ENCODE measurements at places on chromosomes 3 and 15.

DNA sequence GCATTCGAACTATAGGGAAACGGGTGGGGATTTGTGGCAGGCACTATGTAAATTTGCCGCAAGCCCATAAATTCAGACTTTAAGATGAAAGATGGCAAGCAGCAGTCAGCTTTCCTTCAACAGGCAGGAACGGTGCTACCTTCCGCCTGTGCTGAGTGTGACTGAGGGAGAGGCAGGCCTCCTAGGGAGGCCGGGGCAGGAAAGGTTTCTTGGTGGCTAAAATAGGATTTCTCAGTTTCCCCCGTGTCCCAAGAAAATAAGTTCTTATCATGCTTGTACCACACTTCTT is 12.5 kb downstream of the FLNB start:
- DNase-seq = no peak

DNA sequence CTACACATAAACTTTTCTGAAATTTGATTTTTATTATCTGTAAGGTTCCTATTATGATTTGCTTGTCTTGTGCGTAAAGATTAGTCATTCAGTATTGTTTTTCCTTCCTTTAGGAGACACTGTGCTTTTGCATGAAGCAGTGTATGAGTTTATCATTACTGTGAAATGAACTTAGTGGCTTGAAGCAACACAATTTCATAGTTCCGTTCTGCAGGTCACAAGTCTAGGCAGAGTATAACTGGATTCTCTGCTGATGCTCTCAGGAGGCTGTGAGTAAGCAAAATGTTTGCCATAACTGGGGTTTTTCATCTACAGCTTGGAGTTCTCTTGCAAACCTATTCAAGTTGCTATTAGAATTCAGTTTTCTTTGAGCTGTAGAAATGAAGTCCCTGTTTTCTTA is 1136.1 kb downstream of the OTOL1 start:
- no peak for DNase-seq

DNA sequence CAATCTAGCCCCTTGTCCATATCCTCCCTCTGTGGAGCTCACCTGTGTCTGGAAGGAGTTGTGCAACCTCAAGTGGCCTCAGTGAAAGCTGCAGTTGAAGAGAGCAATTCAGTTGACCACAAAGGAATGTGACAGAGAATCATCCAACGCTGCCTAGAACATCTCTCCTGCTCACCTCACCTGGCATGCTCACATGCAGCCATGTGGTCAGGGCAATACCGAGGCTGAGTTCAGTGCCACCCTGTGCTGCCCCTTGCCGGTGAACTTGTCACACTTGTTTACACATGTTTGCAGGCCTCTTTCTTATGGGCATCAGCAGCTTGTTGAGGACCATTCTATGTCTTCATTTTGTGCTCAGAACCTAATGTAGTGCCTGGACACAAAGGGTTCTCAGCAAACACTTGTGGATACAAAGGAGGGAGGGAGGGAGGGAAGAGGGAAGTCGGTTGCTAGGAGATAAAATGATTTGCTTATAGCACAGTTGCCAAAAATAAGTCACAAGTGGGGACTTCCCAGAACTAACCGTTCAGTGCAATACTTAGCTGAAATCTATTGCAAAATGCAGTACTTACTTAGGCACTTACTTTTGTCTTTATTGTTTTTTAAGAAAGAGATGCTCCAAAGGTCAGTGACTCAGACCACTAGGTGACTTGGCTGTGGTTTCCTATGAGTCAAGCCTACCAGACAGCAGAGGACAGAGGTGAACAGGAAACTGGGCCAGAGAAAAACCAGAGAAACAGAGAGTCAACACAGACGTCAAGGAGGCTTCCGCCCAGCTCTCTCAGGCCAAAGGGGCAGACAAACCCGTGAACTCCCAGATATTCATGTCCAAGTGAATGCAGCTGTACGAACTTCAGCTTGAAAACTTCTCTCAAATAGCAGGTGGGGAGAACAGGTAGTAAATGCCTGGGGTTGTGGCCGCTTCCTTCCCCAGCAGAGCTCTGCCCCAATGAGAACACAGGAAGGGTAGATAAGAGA is 227.8 kb upstream of the CTNNB1 start:
- DNase-seq = peak; percentile 12

DNA sequence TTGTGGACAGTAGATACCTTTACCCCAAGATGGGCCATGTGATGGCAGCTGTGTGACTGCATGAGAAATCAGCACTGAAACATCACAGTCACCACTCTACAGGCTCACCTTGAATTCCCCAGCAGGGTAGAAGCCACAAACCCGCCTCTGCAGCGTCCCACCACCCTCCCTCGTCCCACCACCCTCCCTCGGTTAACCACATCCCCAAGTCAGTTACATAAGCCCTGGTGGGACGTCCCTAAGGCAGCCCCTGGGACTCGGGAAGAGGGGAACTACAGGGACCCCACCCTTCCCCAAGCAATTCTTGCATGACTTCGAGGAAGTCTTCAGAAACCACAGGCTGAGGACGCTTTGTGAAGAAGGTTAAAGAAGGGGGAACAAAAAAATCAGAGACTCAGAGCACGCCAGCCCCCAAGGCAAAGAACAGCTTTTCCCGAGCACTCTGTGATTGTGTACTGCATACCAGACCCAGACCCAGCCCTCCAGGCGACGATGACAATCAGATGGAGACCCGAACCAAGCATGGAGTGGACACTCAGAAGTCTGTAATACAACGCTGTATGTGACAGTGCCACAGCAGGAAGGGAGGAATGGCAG is 60.5 kb downstream of the SH3BP5 start:
- DNase-seq = peak; percentile 90

DNA sequence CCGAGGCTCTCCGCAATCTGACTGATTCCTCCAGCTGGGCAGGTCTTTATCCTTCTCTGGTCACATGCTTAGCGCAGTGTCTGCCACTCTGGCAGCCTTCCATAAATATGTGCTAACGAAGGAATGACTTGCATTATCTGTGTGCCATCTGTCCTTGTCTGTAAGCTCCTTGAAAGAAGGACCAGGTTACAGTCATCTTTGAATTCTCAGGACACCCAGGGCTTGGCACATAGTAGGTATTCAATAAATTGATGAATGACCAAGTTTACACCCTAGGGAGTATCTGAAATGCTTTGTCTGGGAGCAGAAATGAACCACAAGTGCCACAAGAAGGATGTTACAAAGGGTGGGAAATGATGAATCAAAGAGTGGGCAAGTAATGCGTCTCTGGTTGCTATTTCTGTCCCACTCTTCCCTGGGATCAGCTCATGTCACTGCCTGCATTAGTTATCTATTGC is 16.5 kb upstream of the FAM3D start:
- DNase-seq = no peak

- no peak for DNase-seq
These were observed 245.1 kb downstream of the THRB start for GRCh38 chr3:24249523-24249922.

DNA sequence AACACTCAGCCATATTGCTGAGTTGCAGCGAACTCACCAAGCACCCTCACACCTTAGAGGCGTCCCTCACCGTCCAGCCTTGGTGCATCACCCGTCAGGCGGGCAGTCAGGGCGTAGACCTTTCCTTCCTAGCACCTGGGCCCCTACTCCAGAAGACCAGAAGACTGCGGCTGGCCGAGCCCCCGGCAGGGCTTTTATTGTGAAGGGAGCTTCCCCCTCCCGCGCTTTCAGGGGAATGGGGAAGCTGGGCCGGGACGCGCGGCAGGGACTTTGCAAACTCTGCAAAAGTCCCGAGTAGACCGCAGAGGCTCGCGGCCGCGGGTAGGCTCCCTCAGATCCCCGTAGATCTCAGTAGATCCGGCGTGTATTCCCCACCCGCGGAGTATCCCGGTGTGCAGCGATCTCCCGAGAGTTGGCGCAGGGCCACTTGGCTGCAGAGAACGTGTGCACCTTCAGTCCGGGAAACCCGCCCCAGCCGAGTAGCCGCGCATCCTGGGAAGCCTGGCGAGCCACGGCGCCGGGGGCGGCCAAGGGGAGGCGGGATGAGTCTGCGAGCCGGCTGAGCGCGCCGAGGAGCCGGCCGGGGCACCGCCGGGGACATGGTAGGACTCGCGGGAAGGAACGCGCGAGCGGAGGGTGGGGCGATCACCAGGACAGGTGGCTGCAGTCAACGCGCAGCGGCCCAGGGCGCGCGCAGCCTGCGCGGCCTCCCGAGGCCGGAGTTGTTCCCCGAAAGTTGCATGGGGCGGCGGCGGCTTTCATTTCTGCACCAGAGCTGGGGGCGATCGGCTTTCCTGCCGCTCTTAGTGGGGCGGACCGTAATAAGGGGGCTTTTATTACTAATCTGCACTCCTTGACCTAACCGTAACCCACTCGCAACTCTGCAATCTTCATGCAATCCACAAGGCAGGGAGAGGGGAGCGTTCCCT is at the start of gene GASK1A:
GASK1A (plus strand) TSS at position 268 of the 929 bp plus-strand sequence; CDS start at position 600, 332 bp downstream.
- DNase-seq = no peak

DNA sequence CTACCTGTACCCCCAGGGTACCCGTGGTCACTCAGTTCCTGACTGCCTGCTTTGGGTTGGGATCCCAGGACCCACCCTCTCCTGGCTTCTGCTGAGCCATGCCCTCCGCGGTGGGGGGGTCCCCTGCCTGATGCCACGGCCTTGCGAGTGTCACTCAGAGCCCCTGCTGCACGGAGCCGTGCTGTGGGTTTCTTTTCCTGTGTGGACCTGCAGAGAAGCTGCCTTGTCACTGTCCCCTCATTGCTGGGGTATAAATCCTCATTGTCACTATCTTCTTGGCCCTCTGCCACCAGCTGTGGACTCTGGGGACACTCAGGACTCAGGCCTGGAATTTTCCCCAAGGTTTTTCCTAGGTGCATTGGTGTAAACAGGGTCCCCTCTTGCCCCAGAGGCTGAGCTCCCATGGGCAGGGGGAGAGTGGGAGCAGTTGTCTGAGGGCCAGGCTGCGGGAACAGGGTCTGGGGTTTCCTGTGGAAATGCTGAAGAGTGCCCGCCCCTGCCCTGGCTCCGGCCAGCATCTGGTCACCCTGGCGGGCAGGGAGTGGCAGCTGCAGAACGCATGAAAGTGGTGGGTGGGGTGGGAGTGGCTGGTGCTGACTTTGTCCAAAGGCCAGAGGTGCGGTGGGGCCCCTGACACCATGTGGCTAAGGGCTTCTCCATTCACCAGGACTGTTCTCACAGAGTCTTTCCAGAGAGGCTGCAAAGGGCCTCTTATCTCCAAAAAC is 191.7 kb downstream of the GOLGA6L6 start:
- DNase-seq = no peak

- no peak for DNase-seq
These were observed 2.9 kb downstream of the CBLB start for GRCh38 chr3:105865867-105866350.

DNA sequence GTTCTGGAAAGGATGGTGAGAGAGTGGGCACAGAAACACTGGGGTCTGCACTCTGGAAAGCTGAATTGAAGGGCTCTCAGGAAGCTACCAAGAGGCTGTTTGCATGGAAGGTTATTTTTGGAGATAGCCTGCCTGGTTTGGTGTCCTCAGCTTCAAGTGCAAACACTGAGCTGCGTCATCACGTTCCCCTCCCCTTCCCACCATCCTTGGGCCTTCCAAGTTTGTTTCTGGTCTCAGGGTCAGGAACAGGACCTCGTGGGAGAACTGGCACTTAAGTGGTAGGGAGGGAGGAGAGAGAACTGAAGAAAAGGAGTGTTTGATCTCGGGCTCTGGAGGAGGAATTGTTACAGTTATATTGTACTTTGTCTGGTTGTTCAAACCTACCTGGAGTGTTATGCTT is 10.6 kb downstream of the ST6GAL1 start:
- no peak for DNase-seq
